Left ventricle myocardium superior (tissue), 1 donor: ENCODE measurements at places on chromosomes 13 and 19.

GRCh38 chr19:33780251-33780650 lies 16.4 kb upstream of the KCTD15 start:
- DNase-seq = no peak

- no peak for DNase-seq
Measured at GRCh38 chr19:41409288-41409687, 11.7 kb downstream of the BCKDHA start.

GRCh38 chr19:48171710-48172109 lies 1.2 kb downstream of the ZSWIM9 start:
- peak; percentile 37 for DNase-seq

DNA sequence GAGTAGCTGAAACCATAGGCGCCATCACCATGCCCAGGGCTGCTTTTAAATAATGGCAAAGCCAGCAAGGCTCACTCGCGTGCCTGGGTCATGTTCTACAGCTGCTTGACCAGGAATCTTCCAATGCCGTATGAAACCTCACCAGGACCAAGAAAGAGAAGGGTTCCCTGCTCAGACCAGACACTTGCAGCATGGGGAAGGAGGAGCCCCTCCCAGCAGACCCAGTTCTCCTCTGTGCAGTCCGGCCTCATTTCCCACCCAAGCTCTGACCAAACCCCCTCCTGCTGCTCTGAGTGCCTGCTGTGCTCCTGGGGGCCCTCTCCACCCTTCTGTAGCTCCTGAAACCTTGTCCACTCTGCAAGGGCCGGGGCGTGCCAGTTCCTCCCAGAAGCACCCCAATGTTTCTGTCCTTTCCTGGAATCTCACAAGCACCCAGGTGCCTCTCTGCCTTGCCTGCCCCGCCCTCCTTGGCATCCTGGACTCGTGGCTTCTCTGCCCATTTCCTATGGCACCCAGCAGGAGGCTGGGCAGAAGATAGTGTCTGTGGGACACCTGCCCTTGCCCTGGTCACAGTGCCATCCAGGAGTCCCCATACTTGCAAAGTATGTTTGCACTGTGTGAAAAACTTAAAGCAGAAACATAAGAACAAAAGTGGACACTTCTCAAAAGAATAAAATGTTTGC lies 6.8 kb upstream of the SLC7A9 start:
- no peak for DNase-seq

DNA sequence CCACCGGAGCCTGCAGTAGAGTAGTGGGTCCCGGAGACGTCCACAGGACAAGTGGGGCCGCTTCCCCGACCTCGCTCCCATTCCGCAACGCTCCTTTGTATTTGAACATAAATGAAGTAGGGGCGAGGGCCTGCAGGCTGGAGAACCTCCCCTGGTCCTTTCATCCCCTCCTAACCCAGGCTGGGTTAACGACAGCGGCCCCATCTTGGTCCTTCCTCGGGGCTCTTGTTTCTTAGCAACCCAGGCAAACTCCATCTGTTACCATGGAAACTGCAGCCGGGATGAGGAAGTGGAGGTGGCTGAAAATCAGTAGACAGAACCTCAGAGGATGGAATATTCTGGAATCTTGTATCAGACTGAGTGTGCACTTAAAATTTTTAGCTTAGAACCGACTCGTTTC lies 132.6 kb upstream of the USP29 start:
- no peak for DNase-seq

DNA sequence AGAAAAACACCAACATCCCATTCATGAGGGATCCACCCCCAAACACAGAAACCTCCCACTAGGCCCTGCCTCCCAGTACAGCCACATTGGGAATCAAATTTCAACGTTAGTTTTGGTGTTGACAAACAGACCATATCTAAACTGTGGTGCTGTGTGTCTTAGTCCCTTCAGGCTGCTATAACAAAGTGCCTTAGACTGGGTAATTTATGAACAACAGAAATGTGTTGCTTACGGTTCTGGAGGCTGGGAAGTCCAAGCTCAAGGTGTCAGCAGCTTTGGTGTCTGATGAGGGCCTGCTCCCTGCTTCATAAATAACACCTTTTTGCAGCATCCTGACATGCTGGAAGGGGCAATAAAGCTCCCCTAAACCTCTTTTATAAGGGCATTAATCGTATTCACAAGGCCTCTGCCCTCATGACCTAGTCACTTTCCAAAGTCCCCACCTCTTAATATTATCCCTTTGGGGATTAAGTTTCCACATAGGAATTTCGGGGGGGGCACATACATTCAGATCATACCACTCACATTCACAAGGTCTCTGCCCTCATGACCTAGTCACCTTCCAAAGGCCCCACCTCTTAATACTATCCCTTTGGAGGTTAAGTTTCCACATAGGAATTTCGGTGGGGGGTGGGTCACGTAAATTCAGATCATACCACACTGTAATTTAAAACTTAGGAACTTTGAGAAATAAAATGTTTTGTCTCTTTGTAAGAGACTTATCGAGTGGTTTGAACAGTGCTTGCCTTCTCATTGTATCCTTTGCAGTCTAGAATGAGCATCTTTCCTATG lies 27.5 kb downstream of the ZNF507 start:
- DNase-seq = no peak

- no peak for DNase-seq
Measured at GRCh38 chr13:38862443-38862842, 128.2 kb downstream of the STOML3 start.

DNA sequence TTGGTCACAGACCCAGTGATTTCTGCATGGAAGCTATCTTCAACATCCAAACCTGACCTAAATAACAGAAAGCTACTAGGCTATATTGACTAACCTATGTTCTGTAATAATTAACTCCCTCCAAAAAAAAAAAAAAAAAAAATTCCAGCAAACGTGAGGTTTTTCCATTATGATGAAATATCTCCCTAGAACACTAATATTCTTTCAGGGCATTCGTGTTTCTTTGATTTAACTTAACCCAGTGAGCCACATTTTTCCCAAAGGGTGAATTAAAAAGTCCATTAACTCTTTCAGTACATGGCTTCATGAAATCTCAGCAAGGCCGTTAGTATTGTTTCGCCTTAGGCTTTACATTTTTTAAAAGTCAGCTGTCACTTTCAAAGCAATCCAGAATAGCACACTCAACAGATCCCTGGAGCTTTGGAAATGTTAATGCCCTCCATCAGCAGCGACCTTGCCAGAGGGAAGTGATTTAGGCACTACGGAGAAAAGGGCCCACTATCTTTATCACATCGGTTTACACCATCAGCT lies 175.8 kb downstream of the DCT start:
- no peak for DNase-seq

DNA sequence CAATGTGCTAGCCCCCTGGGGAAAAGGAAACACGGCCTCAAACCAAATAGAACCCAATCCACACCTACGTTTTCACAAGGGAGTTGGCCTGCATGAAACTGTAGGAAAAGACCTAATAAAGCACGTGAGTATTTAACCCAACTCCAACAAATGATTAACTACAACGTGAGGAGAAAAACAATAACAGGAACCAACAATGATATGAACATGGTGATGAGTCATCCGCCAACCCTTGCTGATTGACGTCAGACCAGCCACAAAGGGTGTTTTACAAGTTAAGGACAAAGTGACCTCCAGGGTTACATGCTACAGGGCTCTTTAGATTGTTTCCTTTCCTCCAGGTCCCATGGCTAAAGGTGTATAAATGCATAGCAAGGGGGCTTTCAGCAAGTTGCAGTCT lies 460.5 kb downstream of the COG6 start:
- DNase-seq = no peak

- no peak for DNase-seq
Measured at GRCh38 chr13:64962404-64962803, 2267.7 kb downstream of the PCDH9 start.

DNA sequence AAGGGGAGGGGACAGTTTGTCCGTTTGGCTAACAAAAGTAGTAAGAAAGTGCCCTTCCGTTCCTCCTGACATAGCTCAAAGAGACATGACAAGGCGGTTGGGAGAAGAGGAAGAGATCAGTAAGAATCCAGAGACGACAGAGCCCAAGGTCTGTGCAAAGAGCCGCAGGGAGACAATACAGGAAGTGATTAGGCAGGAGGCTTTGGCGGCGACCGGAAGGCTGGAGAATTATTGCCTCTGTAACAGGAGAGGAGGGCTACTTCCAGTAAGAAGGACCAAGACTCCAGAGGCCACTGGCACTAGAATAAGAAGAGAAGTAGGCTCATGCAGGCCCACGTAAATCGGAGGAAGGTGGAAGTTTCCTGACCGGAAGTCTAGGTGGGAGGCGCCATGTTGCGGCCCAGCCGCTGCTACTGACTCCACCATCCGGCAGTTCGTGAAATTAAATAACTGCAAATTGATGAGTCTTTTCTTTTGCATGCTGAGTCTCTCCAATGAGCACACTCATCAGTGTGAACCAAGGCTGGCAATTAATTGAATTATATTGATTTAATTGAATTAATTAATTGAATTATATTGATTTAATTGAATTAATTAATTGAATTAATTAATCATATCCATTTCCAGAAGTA lies 9.9 kb downstream of the RFX2 start:
- DNase-seq = peak; percentile 46

GRCh38 chr13:59689057-59689456 lies 474.7 kb downstream of the DIAPH3 start:
- DNase-seq = no peak

- no peak for DNase-seq
Measured at GRCh38 chr19:33208904-33209849, 15.0 kb downstream of the LRP3 start.

DNA sequence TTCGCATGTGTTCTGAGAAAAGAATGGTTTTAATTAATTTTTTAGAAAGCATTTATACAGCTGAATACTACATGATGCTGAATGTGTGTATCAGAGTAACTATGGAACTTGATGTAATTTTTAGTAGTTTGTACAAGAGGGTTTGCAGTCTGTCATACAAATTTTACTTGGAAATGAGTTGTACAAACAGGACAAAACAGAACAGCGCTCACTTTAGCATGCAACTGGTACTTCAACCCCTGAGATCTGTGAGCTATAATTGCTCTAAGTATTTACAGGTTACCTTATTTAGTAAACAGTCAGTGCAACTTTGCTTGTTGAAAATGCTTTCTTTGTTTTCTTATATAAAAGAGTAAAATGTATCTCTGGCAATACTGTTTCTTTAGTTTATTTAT lies 706 bp downstream of the TNFRSF19 start:
- DNase-seq = no peak

DNA sequence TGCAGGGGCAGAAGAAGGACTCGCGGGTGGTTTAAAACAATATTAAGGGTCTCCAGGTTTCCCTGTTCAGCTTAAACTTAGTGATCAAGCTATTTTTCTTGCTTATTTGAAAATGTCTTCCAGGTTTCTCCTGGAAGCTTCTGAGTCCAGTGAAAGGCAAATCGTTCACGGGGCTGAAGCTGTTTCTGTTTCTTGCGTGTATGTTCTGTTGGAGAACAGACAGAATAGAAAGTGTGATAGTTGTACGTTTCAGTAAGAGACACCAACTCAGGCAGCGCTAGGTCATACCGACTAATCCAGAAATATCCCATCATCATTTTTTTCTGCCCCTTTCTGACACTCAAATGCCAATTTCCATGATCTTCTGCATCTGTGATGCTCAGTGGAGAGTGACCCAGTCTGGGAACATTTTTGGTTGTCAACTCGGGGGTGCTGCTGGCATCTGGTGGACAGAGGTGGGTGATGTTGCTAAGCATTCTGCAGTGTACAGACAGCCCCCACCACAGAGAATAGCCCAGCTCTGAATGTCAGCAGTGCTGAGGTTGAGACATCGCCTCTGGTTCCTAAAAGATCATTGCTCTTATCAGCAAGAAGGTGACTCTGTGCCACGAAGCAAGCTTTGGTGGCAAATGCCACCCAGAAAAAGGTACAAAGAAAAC lies 4.3 kb downstream of the KLF2 start:
- DNase-seq = no peak

- DNase-seq = peak; percentile 84
Measured at GRCh38 chr19:1445185-1445931, 4.6 kb upstream of the APC2 start.

DNA sequence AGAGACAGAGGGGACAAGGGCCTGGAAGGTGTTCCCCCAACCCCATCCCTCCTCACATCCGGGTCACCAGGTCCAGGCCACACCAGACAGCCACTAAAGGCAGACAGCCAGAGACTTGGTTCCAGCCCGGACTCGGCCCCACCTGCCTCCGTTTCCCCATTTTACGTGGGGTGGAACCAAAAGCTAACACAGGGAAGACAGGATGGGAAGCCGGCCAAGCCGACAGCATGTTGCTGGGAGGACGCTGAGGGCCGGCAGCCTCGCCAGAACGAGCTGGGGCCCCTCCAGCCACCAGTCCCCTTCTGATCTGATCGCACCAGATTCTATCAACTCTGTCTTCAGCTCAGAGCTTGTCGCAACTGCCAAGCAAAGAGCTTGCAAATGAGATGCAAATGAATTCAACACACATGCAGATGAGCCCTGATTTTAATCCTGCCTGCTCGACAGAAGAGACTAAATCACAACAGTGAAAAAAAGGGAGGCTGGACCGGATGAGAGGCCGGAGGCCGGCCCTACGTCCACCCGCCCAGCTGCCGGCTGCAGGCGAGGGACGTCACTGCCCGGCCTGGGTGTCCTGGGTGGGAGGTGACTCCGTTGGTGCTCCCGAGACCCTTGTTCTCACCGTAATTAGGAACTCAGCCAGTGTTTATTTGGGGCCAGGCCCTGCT lies 17.5 kb upstream of the SHC2 start:
- DNase-seq = no peak

DNA sequence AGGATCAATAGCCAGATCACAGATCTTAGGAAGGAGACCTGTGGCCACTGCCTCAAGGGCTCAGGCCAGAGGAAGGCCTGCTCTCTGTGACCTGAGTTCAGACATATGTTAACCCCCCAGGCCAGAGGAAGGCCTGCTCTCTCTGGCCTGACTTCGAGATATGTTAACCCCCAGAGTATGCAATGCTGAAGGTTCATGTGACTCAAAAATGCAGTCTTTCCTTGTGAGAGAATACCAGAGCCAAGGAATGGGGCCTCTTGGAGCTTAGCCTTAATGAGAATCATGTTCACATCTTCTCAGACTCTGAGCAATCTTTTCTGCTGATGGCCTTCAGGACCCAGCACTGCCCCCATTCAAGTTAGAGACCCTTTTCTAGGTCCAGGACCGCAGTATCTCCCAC lies 36.7 kb downstream of the MBNL2 start:
- no peak for DNase-seq

- no peak for DNase-seq
Measured at GRCh38 chr13:112001571-112001970, 65.4 kb upstream of the SOX1 start.

- DNase-seq = no peak
Measured at GRCh38 chr13:110294146-110294545, 12.8 kb downstream of the COL4A1 start.

GRCh38 chr19:56403261-56403660 lies 871 bp upstream of the ZNF583 start:
- DNase-seq = no peak

DNA sequence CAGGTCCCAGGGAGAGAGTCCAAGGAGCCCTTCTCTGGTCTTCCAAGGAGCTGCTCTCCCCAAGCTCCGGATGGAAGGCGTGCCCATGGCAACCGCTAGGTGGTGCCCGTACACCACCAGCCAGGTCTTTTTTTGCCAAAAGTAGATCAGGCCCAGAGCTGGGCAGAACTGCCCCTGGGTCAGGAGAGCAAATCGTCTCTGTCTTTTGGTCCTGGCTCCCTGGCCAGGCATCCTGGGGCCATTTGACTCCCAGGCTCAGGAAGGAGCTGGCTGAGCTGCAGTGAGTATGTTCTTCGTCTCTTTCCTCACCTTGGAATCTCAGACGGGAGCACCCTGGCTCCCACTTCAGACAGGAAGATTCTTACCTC lies 24.6 kb upstream of the BCL3 start:
- DNase-seq = peak; percentile 87
